ENCODE measurements at places on chromosomes 4 and X. TPM values are rescaled to one million over a fixed set of nuclear protein-coding genes. Genes with fewer than 3 reads are reported as not detected.
A peak's percentile ranks its signal among the peaks of the same experiment; 100 is the strongest.

NAA11 gene
- not detected for total RNA-seq

- no peak for DNase-seq
These were observed 17.9 kb upstream of the CDKN2AIP start for GRCh38 chr4:183426507-183426906.

- peak; percentile 25 for DNase-seq
These were observed 127.2 kb downstream of the CHRNA9 start for GRCh38 chr4:40462326-40462725.

- no peak for DNase-seq
These were observed 25.6 kb downstream of the SLC16A2 start for GRCh38 chrX:74446876-74447275.

ZCCHC18 gene
- 5.6 TPM for total RNA-seq

- DNase-seq, result no peak
These were observed 447.5 kb upstream of the RASGEF1B start for GRCh38 chr4:81919223-81919622.

DNA sequence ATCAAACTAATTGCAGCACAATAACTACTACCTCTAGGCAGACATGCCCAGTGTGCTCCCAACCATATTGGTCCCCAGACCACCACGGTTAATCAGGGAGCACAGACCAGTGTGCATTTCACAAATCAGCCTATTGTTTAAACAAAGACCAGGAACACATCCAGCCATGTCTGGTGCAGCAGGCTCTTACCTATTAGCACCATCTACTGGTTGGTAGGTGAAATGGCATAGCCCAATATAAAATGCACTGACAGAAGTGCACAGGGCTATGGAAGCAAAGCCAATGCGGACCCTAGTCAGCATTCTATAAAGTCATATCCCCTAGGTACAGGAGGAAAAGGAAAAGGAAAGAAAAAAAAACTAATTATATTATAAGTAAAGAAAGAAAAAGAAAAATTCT, 15.5 kb upstream of the CYLC1 start:
- no peak for DNase-seq

All from natural killer cell (primary cell).